Right renal pelvis (tissue), 4 donors: ENCODE measurements at places on chromosomes 2 and 18. TPM values are rescaled to one million over a fixed set of nuclear protein-coding genes. Genes with fewer than 3 reads are reported as not detected.

PARD3B gene
- 38.8 TPM for polyA plus RNA-seq

KRTCAP3 gene
- polyA plus RNA-seq = 8.5 TPM

C1QL2 gene
- not detected for polyA plus RNA-seq

NAT8 gene
- 23.7 TPM for polyA plus RNA-seq

SEC11C gene
- polyA plus RNA-seq = 66.2 TPM

SLC5A7 gene
- polyA plus RNA-seq = 0.62 TPM

TM4SF20 gene
- 0.13 TPM for polyA plus RNA-seq

COL4A4 gene
- 45.7 TPM for polyA plus RNA-seq

CCDC141 gene
- 0.15 TPM for polyA plus RNA-seq

TNFAIP6 gene
- polyA plus RNA-seq = 1.8 TPM

NEURL3 gene
- 7.2 TPM for polyA plus RNA-seq

GREB1L gene
- 2.8 TPM for polyA plus RNA-seq

TNS1 gene
- polyA plus RNA-seq = 56.1 TPM

HOXD12 gene
- polyA plus RNA-seq = 0.35 TPM

NT5DC4 gene
- polyA plus RNA-seq = 0.08 TPM

EN1 gene
- polyA plus RNA-seq = not detected

KLHL14 gene
- 29.2 TPM for polyA plus RNA-seq

KCNS3 gene
- polyA plus RNA-seq = 7.7 TPM

ICA1L gene
- polyA plus RNA-seq = 15.8 TPM

IL36RN gene
- polyA plus RNA-seq = not detected

LINC00305 gene
- 7.4 TPM for polyA plus RNA-seq
